HS-27A (cell line): ENCODE measurements at places on chromosomes 16 and 17.

DNA sequence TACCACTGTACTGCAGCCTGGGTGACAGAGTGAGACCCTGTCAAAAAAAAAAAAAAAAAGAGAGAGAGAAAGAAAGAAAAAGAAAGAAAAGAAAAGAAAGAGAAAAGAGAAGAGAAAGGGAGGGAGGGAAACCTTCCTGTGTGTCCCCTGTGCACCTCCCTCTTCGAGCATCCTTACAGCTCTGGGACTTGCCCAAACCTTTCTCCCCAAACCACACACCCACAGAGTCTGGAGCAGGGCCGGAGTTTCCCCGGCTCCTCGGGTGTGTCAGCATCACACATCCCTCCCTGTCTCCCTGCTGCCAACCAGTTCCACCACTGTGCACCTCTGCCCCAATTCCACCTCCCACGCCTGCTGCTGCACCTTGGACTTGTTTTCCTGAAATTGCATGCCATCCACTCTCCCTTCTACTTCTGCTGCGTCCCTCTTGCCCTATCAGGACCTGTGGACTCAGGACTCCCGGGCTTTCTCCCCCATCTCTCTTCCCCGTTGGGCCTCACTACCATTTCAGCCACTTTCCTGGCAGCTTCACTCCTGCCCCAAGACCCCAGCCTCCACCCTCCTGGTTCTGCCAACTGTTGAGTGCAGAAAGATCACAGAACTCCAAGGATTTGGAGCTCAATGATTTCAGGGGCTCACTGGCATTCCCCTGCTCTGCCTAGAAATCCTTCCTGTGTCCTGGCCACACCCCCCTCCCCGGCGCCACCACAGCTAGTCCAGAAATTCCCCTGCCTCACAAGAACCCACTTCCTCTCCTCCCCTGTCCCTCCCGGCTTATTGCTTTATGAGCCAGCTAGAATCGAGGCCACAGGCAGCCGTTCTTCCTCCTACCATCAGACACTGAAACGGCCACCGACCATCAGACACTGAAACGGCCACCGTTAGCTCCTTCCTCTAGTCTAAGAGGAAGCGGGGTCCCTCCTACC, 3.7 kb upstream of the CDK3 start:
- DNase-seq: no peak

DNA sequence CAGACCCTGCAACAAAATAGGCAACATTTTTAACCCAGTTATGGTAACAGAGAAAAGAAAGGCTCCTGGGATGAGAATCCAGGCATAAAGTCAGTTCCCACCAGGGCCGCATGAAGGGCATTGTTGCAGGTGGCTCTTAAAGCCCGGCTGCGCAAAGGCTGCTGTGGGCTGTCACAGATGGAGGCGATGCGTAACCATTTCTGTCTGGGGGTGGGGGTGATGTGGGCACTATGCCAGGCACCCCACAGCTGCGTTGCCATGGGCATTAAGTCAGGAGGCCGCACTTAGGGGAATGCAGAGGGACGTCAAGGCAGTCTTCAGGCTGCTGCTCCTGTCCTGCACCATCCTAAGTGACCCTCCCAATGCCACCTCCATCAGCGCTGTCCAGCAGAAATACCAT, 228.4 kb downstream of the CPPED1 start:
- no peak for DNase-seq

GRCh38 chr17:41919165-41919817, 540 bp upstream of the ACLY start:
- DNase-seq: no peak

GRCh38 chr17:32658470-32659418, 172.0 kb downstream of the CDK5R1 start:
- DNase-seq: no peak

- DNase-seq: no peak
These were observed 50.4 kb downstream of the LITAF start for GRCh38 chr16:11536104-11536866.

DNA sequence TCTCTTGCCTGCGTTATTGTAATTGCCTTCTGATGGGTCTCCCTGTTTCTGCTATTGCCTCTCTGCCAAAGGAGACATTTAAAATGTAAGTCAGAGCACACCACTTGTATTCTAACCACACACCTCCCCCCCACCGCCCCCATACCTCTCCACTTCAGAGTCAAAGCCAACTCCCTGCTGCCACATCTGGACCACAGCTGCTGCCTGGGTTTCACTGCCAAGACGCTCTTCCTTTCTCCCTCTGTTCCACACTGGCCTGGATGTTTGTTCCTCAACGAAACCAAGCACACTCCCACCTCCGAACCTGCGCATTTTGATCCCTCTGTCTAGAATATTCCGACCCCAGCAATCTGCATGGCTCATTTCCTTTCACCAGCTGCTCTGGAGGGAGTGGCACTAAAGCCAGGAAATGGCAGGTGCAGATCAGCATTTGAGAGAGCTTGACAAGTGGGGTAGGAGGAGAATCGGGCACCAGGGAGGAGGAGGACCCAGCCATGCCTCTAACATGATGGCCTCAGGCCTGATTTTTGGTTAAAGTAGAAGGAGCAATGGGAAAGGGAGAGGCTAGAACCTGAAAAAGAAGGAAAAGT, 92.4 kb upstream of the HS3ST2 start:
- DNase-seq: no peak

DNA sequence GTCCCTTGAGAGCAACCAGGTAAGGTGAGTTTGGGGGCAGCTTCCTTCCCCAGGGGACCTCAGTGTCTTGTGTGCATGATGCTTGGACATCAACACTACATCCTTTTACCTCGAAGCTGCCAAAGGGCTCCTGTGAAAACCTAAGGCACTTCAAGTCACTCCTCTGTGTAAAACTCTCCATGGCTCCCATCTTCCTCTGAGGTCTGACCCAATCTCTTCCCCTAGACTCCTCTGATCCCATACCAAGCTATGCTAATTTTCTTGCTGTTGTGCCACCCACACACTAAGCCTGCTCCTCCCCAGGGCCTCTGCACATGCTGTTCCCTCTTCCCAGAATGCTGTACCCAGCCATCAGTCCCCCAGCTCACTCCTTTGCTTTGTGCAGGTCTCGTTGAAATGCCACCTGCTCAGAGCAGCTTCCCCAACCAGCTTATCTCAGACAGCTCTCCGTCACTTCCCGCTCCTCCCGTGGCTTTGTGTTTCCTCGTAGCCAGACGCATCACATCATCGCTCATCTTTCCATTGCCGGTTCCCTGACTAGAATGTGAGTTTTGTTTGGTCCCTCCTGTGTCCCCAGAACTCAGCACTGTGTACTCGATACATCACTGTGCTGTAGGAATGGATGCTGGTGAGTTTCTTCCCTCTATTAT, 78.4 kb downstream of the CNGB1 start:
- DNase-seq: no peak

GRCh38 chr17:57941384-57942370, 13.5 kb downstream of the CUEDC1 start:
- no peak for DNase-seq

- DNase-seq: no peak
These were observed 173.0 kb upstream of the RBL2 start for GRCh38 chr16:53261276-53261675.

GRCh38 chr17:8408371-8408770, 10.7 kb upstream of the RNF222 start:
- DNase-seq: no peak

DNA sequence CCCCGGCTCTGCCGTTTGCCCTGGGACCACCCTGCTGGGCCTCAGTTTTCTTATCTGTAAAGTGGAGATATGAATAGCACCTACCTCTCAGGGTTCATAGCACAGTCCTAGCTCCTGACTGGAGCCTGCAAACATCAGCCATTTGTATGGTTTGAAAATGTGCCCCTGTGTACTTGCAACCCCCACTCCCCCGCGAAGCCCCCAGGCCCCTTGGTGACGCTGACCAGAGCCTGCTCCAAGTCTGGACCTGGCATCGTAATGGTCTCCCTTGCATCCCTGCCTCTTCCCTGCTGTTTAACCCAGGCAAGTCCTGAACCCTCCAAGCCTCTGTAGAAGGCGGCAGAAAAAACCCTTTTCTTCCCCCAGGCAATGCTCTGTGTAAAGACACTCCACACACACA, 128.0 kb downstream of the IRF8 start:
- no peak for DNase-seq

DNA sequence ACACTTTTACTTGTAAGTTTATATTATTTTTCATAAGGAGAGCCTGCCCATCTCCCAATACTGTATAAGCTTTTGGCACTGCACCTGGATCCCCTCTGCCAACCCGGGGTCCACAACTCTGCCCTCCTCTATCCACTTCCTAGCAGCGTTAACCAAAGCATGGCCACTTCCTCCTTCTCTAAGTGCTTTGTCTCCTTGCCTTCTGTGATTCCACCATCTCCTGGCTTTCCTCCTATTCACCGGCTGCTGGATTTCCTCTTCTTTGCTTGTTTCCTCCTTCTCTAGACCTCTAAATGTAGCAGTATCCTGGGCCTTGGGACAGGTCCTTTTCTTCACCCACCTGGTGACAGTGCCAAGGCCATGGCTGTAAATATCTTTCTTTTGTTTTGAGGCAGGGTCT, 20.0 kb upstream of the WFIKKN2 start:
- no peak for DNase-seq

- no peak for DNase-seq
These were observed 94.6 kb upstream of the SMIM36 start for GRCh38 chr17:55605705-55606487.

DNA sequence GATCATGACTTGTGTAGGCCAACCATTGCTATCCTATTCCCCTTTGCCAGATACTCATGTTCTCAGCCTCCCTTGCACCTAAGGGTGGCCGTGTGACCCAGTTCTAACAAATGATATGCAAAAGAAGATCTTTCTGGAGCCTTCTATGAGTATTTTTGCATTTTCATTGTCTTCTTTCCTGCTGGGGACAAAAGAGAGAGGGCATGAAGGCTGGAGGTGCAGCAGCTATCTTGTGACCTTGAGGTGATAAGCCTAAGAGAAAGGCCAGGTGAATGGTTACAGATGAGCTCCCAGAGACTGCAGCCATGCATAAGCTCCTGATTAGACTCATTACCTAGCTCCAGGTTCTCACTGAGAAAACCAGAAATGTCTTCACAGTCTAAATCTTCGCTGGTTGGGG, 38.8 kb upstream of the PRKCB start:
- DNase-seq: no peak

GRCh38 chr17:71872843-71873485, 247.9 kb upstream of the SOX9 start:
- DNase-seq: no peak

DNA sequence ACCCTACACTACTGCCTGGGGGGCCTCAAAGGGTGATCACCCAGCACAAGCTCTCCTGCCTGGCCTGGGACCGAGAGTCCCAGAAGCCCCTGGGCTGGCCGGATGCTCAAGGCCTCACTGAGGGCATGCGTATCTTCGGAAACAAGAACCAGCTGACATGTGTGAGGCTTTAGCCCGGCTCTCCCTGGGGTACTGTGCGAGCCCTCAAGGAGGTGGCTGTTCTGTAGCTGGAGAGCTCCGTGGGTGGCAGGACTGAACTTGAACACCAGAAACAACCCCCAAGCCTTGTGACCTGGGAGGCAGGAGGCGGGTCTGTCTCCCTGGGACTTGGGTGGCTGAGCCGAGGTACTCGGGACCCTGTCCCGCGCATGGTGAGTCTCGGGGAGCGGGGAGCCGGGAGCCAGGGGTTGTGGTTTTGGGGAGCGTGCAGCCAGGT, 7.0 kb downstream of the DPEP1 start:
- DNase-seq: no peak

DNA sequence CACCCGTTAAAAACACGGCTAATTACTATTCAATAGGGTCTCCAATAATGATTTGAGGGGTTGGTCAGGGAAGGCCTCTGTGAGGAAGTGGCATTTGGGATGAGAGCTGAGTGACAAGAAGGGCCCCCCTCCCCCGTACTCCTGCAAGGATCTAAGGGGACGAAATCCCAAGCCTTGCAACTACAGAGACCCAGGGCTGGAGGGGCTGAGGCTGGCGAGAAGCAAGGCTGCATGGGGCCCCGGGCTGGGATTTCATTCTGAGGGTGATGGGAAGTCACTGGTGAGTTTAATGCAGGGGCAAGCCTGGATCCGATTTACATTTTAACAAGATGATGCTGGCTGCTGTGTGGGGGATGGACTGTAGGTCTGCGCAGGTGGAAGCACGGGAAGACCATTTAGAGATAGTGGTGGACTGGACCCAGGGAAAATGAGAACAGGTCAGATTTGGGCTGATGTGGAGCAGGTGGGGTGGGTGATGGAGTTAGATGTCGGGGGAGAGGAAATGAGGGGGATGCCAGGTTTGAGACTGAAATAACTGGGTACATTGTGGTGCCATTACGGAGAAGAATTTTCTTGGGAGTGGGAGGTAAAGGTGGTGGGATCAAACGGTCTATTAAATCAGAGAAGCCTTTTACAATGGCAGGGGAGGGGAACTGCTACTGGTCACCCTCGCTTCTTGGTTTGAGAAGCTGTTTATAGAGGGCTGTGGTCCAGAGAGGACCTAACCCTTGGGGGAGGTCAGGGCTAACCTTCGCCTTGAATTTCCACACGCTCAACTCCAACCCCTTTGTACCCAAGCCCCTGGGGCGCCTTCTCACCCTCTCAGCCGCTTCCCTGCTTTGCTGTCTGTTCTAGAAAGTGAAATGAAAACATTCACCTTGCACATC, 932 bp upstream of the MYBBP1A start:
- DNase-seq: no peak

- peak; percentile 26 for DNase-seq
These were observed 28.7 kb upstream of the MILR1 start for GRCh38 chr17:64420143-64420670.

DNA sequence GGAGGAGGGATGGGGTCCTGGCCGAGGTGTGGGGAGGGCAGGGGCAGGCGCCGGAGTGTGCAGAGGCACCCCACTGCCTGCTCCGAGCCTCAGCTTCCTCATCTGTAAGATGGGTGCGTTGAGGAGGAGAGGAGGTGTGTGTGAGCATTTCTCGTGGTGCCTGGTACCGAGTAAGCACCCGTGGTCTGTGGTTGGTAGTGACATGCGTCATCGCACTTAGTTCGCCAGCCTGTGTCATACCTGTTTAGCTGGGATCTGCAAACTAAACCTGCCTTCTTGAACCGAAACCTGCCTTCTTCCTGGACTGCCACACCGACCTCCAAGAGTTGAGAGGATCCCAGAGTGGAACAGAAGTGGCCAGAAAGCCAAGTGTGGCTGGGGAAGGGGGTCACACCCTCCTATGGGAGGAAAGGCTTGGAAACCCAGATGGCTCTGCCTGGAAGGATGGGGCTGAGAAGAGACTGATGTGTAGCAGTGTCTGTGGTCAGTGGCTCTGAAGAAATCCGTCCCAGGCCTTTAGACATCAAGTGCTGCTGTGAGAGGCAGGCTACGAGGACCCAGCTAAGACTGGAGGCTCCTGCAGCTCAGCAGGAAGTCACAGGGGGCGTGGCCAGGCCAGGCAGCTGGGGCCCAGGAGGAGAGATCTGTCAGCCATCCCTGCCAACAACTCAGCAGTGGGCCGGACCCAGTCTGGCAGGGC, 162.6 kb upstream of the PLCG2 start:
- no peak for DNase-seq

DNA sequence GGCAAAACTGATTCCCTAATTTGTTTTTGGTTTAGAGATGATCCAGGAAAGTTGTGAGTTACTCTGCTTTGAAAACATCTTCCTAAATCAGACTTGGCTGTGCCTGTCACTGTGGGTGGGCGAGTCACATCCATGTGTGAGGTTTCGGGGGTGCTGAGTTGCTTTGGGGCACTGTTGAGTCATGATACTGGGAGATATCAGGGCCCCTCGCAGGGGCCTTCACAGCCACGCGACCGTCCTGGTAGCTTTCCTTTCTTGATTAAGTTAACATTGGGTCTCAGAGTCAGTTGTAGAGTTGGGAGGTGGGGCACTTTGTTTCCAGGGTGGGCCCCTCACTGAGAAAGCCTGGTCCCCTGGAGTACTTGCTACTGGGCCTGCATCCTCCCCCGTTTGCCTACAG, 58.3 kb upstream of the LGALS9 start:
- DNase-seq: no peak

GRCh38 chr16:51674615-51675014, 523.5 kb upstream of the SALL1 start:
- DNase-seq: no peak

GRCh38 chr17:31068291-31068690, 26.5 kb upstream of the NF1 start:
- peak; percentile 19 for DNase-seq
